ENCODE measurements at places on chromosomes 12 and 14.

- DNase-seq, result no peak
Measured at GRCh38 chr12:121581686-121582429, 1.0 kb upstream of the KDM2B start.

GRCh38 chr14:52029881-52030280 is 39.0 kb downstream of the NID2 start:
- no peak for DNase-seq

- no peak for DNase-seq
Measured at GRCh38 chr12:45613296-45613695, 116.2 kb upstream of the ARID2 start.

GRCh38 chr14:69979882-69980281 is 100.7 kb downstream of the SMOC1 start:
- no peak for DNase-seq

DNA sequence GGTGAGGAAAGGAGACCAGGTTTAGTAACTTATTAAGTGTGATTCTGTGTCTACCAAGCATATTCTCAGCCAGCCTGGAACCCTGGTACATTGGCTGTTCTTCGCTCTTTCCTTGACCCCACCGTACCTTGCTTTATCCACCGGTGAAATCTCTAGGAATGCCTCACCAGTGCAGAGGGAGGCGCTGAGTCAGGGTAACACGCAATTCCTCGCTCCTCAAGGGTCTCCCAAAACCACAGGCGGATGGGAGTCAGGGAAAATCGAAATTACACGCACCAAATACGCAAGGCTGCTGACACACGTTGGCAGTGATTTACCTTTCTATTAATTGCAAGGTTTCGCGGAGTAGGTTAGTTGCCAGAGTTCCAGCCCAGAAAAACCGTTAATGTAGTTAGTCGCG is 845 bp downstream of the L3HYPDH start:
- DNase-seq, result no peak

DNA sequence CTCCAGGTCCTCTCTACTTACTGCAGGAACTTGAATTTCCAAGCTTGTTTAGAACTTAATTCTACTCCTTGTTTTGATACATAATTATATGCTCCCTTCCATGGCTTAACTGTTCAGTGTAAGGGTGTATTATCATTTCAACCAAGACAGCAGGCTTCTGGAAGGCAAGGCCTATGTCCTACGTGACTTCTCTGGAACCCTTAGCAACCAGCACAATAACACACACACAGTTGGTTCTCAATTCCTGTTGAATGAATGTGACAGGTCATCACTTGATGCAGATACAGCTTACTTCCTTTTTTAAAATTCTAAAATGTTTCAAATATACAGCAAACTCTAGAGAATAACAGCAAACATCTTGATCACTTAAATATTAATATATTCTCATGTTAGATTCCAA is 77.7 kb upstream of the COCH start:
- no peak for DNase-seq

DNA sequence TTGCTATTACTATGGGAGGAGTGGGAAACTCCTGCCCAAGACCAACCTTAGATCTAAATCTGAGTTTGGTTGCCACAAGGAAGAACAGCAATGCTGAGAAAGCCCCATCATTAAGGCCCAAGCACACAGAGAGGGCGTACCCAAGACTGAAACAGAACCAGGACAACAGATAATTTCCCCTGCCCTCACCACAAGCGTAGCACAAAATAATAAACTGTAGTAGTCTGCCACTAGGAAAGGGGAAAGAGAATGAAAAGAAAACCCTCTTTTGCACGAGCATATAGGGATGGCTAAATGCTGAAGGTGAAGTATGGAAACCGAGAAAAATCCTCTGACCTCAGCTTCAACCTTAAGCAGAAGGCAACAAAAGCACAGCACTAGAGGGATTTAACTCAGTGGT is 76.5 kb upstream of the DHRS4 start:
- DNase-seq, result no peak

DNA sequence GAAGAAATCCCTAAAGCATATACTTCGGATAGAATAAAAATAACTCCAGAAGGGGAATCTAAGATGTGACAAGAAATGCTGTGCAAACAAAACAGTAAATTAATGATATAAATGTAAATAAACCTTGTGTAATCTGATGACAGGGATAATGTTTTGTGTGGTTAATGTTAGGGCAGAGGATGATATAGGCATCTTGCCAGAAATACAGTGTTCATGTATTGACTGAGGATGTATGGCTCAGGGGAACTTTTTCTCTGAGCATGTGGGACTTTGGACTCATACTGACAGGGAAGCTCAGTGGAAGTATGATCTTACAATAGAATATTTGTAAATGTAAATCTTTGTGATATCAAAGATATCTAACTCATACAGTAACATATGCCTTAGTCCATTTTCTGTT is 420.2 kb downstream of the TMTC2 start:
- DNase-seq, result no peak

- no peak for DNase-seq
Measured at GRCh38 chr14:68451696-68452373, 341.0 kb downstream of the ZFP36L1 start.

GRCh38 chr14:95609398-95609990 is 74.6 kb downstream of the GLRX5 start:
- DNase-seq, result no peak

DNA sequence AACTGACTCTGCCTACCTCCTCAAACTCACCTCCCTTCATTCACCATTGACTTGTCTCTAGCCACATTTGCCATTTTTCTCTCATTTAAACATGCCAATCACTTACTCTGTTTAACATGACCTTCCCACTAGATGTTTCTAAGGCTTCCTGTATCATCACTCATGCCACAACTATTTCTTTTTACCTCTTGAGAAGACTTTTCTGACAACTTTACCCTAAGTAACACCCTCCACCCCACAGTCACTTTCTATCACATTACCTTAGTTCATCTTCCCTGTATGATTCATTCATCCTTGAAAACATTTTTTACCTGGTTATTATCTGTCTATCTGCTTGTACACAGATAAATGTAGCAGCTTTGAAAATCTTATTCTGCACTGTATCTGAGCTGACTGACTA is 19.4 kb downstream of the PLCZ1 start:
- no peak for DNase-seq

DNA sequence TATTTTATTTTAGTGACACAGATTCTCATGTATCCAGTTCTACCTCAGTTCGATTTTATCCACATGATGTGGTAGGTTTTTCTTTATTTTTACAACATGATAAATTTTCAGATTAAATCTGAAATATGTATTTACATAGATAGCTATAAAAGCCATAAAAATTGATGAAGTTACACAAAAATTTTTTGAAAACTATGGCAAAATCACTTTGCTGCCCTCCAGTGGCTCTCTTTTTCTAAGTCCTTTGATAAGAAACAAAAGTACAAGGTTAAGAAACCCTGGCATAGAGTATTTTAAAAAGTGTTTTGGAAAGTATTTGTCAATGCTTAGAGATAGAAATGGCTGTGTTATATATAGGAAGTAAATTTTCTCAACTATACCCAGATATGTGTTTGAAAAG is 104.2 kb downstream of the PCNX1 start:
- no peak for DNase-seq

DNA sequence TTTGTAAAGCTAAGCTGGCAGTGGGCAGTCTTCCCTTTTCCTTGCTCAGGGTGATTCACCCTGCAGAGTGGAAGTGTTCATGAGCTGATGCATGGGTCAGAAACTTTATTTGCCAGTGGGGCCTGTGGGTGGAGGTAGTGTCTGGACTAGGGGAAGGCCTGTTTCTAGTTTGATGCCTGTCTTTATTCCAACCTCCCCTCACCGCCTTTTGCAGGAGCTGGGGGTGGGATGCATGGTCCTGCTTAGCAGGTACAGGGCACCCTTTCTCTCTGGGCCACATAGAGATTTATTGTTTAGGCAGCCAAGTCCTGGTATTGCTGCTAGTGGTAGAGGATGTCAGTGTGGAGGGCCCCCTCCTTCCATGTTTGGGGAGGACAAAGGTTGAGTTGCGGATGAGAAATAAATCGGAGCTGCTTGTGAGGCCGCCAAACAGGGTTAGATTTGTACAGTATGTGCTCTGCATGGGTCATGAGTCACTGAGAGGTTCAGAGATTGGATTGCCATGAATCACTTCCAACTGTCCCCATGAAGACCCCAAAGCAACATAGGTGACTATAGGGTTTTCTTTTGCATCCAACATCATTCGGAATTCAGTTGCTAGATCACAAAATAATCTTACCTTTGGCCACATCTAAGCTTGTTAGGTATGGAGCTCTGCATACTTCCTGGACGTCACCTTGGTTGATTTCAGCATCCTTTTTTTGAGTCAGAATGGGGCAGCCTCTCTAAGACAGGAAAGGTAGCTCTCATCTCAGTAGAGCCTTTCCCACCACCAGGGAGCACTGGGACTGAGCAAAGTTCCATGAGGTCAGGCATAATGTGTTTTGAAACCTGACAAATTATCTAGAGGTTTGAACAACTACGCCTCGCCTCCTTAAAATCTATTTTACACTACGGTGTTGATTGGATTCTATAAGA is 8.8 kb downstream of the SMOC1 start:
- no peak for DNase-seq

DNA sequence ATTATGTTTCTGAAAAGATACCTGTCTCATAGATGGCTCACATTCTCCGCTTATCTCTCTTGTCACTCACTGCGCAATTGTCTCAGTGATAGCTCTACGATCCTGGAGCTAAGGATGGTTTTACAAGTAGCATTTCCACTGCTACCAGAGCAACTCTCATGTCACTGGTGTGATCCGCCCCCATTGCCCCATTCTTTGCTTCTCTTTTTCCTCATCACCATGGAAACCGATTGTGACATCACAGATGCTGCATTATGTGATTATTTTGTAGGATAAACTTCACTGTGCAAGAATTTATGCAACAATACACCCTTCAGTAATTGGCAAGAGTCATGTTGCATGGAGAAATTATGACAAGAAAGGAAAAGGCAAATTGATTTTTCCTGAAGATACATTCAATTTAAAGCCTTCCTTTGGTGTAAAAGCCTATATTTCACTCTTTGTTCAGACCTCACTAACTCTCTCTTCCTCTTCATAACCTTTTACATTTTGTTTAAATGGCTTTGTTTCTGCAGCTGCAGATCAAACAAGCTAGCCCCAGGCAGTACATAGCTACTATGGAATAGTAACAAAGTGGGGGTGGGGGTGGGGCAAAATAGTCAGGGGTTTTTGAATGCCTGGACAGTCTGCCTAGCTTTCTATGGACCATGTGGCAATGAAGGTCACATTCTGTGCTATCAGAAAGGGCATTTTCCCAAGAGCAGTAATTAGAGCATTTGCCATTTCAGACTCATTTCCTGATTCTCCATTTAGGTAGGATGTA is 539.8 kb downstream of the NRXN3 start:
- no peak for DNase-seq

- no peak for DNase-seq
Measured at GRCh38 chr14:81472096-81472800, 61.4 kb downstream of the SEL1L start.

DNA sequence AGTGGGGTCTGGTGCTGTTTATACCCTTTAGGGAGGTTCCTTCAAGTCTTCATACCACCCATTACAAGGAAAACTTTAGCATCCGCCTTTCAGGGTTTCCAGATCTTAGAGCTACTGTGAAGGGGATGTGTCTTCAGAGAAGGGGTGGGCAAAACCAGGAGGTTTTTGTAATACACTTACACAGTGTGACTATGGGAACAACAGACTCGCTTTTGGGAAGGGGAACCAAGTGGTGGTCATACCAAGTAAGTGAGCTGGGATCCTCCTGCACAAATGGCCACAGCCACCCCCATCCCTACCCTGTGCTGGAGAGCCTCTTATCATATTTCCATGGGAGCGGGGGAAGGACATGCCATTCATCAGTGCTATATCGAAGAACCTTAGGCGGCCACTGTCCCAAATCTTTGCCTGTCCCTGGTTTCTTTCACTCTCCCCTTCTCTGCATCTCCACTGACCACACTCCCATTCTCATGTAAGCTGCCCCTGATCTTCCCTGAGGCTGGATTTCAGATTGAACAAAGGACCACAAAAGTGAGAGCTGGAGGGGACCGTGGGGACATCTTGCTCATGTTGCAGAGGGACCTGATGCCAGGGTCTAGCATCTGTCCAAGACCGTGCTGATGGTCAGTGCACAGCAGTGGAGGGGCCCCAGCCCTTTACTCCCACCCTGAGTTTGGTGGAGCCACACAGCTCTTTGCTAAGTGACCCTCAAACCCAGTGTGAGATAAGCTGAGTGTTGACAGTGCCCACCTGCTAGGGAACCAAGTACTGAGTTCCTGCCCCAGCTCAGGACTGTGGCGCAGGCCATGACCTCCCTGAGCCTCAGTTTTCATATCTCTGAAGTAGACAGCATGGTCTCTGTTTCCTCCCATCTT is 51.4 kb downstream of the DAD1 start:
- no peak for DNase-seq

Measured in breast epithelium (tissue), 4 donors.